Stimulated activated CD4-positive, alpha-beta T cell treated with anti-CD3 and anti-CD28 coated beads, Interleukin-2, amount 100 ng/mL, for 4 hours (primary cell): ENCODE measurements at places on chromosomes 6 and 20.

DNA sequence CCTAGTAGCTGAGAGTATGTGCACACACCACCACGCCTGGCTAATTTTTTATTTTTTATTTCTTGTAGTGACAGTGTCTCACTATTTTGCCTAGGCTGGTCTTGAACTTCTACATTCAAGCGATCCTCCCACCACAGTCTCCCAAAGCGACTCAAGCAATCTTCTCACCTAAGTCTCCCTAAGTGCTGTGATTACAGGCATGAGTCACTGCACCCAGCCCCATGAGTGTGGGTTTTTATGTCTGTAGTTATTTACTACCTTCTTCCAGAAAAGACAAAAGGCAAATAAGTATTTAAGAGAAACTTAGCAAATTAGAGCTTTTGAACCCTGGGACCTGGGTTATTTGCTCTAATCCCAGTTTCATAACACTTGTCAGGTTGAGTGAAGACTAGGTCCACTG lies 92.3 kb upstream of the HCRTR2 start:
- no peak for DNase-seq

GRCh38 chr6:18306977-18307376 lies 42.6 kb upstream of the DEK start:
- no peak for DNase-seq

DNA sequence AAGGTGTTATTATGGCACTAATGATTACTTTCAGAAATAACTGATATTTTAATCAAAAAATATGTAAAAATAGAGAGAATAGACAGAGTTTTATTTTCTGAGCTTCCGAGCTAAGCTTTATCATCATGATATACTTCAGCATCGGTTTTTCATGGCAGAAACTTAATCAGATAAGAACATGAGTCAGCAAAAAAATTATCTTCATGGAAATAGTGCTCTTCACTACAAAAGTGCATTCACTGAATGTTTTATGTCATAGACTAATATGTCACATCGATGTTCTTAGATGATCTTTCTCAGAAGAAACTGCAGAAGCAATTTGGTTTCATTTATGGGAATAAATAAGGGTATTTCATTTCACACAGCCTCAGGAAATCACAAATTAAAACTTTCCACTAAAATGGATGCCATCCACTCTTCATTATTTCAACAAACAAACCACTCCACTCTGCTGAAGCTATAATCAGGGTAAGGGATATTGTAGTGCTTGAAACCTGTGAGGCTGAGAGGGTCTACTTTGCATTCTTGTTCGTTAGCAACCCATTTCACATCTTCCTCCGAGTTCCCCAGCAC lies 10.2 kb upstream of the MAP3K7 start:
- DNase-seq: no peak

DNA sequence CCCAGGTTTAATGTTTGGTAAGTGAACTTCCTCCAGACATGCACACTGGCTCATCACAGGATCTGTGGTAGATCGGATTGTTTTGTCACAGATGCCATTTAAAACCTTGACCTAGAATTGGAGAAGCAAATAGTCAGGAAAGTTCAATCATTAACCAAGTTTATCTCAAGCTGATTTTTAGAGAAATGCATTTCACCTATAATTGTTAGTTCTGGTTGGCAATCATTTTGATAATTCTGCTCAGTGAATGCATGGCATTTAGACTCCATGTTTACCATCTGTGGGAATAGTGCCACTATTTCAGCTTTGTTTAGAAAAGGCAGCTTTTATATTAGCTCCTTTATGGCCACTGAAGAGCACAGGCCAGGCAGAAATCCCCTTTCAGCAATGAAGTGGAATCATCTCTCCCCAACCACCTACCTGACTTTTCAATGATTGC lies 73.9 kb upstream of the IPCEF1 start:
- DNase-seq: no peak

- no peak for DNase-seq
Observed at GRCh38 chr6:139648430-139649000, 274.1 kb upstream of the CITED2 start.

GRCh38 chr6:744666-745353 lies 51.9 kb upstream of the EXOC2 start:
- DNase-seq: no peak

DNA sequence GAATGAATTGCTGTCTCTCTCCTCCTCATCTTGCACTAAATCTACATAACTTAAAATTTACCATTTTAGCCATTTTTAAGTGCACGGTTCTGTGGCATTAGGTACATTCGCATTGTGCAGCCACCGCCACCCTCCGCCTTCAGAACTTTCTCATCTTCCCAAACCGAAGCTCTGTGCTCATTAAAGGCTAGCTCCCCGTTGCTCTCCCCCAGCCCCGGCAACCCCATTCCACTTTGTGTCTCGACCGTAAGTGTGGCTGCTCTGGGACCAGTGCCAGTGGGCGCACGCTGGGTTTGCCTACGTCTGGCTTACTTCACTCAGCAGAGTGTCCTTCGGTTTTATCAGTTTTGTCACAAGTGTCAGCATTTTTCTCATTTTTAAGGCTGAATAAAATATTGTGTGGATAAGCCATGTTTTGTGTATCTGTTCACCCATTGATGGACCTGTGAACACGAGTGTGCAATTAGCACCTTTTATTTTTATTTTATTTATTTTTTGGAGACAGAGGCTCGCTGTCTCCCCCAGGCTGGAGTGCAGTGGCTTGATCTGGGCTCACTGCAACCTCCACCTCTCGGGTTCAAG lies 16.8 kb downstream of the SLC17A9 start:
- DNase-seq: no peak

DNA sequence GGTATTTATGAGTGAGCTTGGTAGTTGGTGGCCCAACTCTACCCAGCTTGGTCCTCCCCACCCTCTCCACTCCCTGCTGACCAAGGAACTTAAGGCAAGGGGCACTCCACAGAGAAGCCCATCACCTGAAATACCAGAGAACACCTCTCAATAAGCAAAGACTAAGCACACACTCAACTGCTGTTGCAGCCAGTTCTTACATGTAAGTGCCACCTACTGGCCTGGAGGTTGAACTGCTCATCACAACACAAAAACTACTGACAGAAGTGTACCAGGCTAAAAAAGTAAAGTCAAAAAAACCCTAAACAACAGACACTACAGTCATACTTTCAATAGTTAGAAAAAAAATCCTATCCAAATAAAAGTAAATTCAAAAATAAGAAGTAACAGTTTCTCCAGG lies 146.2 kb downstream of the FAM83B start:
- DNase-seq: no peak

DNA sequence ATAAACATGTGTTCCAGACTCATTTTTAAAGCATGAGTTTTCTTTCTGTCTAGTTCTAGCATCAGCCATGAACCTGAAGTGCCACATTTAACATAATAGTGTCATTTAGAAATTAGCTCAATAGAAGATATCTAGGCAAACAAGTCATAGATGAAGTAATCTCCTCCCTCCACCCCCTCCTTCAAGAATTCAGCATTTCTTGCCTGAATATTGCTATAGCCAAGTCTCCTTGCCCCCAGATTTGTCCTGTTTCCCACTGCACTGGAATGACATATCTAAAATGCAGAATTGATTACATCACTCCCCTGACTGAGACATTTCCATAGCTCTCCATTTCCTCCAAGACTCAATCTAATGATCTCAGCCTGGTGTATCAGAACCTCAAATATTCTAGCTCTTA lies 134.9 kb upstream of the BACH2 start:
- no peak for DNase-seq

- no peak for DNase-seq
Observed at GRCh38 chr6:10098756-10099528, 315.9 kb downstream of the TFAP2A start.

GRCh38 chr20:47740862-47741184 lies 44.5 kb downstream of the SULF2 start:
- no peak for DNase-seq

DNA sequence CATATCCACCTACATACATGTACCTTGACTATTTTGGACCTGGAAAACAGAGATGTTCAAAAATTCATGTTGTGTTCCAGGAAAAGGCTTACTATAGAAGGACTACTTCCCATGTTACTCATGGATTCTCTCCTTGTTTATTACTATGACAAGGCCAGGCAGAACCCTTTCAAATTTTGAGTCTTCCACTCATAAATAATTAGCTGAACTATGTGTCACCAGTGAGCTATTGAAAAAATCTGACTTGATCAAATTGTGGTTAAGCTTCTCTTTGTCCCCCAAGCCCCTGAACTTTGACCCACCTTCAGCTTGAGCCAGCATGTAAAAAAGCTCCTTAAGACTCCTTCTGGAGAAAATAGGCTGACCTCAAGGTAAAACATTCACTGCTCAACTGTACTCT lies 1142.8 kb upstream of the EYS start:
- DNase-seq: no peak

DNA sequence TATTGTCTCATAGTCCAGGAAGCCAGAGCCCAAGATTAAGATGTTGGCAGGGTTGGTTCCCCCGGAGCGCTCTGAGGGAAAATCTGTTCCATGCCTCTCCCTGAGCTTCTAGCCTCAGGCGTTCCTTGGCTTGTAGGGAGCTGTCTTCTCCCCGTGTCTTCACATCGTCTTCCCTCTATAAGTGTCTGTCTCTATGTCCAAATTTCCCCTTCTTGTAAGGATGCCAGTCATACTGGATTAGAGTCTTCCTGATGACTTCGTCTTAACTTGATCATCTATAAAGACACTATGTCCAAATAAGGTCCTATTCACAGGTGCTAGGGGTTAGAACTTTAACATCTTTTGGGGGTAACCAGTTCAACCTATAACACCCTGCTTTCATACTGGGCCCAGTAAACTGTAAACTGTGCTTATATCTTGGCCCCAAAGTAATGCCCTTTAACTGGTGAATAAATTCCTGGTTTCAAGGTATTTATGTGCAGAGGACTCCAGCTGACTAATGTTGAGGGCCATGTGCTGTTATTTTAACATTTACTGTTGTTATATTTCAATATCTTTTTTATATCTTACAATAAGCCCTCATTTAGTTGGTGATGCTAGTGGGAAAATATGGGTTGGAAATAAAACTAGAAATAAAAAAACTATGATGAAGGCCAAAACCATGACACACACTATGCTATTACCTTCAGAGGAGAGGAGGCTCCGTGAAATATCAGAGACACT lies 101.7 kb upstream of the IYD start:
- DNase-seq: no peak

- DNase-seq: no peak
Observed at GRCh38 chr6:18997375-18997826, 610.3 kb downstream of the RNF144B start.

DNA sequence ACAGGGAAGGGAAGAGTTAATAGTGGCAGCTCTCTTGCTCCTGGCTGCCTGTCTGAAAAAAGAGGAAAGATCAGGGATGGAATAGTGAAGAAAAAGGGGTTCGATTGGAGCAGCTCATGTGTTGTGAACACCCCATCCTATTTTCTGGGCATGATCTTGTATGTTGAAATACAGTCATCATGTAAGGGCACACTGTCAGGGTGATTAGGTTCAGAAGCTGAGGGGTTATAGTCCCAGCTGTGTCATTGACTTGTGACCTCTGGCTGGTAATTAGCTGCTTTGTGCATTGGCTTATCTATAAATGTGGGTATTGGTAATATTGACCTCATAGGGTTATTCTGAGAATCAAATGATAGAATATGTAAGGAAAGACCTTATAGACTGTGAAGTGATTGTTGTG lies 30.1 kb downstream of the PHF20 start:
- no peak for DNase-seq

DNA sequence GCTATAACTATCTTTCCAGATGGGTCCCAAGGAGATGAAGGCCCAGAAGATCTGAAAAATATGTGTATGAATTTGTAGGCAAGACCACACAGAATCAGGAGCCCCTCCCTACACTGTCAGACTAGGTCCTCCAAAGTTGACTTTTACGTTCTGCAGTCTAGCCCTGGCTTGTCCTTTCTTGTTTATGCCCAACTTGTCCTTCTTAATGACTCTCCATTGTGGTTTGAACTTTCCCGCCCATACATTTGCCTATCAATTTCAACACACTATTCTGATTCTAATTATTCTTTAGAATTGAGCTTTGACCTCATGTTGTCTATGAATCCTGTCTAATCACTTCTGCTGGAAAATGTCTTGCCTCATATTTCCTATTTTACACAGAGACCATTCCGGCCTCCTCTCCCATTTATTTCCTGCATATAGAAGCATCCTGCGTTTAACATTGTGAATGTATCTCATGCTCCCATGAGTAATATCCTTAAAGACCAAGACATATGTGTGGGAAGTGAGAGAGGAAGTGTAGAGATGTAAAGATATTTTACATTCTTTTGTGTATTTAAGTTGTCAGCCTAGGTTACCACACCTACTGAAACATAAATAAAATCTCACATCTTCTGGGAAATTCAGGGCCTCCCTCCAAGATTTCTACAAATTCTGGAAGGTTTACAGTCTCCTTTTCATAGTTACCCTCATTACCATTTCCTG lies 348.3 kb downstream of the BCKDHB start:
- no peak for DNase-seq

- DNase-seq: no peak
Observed at GRCh38 chr6:45645302-45645701, 267.6 kb upstream of the SUPT3H start.

DNA sequence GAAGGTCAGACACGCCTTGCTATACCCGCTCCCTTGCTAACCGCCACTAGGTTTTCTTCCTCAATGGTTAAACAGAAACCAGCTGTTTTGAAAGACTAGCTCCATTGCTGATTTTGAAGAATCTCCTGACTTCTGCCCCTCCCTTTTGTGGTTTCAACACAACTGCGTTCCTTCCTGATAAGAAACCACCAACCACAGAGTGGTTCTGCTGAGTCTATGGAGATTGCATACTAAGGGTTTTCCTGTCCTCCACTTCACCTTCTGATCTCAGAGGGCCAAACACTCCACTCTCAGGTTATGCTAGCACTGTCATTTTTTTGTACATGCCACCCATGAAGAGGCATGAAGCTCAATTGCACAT lies 207.9 kb downstream of the MYLK4 start:
- DNase-seq: no peak

DNA sequence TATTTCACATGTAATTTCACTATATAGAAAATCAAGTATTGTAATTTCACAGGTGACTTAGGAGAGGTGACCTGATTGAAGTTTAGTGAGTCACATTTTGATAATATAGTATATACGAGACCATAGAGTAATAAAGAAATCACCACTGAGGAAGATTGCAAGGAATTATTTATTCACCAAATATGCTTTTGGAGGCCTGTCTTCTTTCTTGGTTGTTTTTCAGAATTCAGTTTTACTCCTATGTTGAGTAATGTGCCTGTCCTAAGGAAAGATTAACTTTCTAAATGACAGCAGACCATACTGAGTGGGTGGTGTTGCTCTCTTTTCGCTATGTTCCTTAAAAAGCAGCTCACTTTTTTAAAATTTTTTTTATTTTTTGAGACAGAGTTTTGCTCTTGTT lies 87.5 kb upstream of the FOXO3 start:
- DNase-seq: no peak

- no peak for DNase-seq
Observed at GRCh38 chr6:127188744-127189143, 70.3 kb downstream of the RSPO3 start.

DNA sequence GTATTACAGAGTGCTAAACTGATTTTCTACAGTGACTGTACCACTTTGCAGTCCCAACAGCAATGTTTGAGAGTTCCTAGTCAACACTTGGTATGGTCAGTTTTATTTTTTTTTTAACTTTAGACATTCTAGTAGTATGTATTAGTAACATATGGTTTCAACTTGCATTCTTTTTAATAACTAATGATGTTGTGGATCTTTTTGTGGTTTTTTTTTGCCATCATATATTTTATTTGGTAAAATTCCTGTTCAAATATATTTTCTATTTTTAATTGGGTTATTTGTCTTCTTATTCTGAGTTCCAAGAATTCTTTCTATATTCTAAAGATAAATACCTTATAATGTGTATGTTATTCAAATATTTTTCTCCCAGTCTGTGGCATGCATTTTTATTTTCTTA lies 189.4 kb upstream of the ECI2 start:
- DNase-seq: no peak

- DNase-seq: no peak
Observed at GRCh38 chr6:126804332-126805064, 314.0 kb upstream of the RSPO3 start.
